Right lung (tissue), 10 donors: ENCODE measurements at places on chromosomes 1 and 21. TPM values are rescaled to one million over a fixed set of nuclear protein-coding genes. Genes with fewer than 3 reads are reported as not detected.
A peak's percentile ranks its signal among the peaks of the same experiment; 100 is the strongest.

CDC42BPA gene
- 31.8 TPM for polyA plus RNA-seq

CDC20 gene
- 30.4 TPM for polyA plus RNA-seq

OR1C1 gene
- polyA plus RNA-seq = not detected

AVPR1B gene
- polyA plus RNA-seq = 0.08 TPM

PEX10 gene
- polyA plus RNA-seq = 20.1 TPM

NUCKS1 gene
- 413 TPM for polyA plus RNA-seq

SUSD4 gene
- polyA plus RNA-seq = 23.7 TPM

AK2 gene
- polyA plus RNA-seq = 179 TPM

CD5L gene
- 0.08 TPM for polyA plus RNA-seq

RABGGTB gene
- 106 TPM for polyA plus RNA-seq

RGS4 gene
- 3.7 TPM for polyA plus RNA-seq

RGS1 gene
- polyA plus RNA-seq = 3.3 TPM

NIBAN1 gene
- polyA plus RNA-seq = 14.4 TPM

VSIG8 gene
- 0.10 TPM for polyA plus RNA-seq

AKR7A3 gene
- polyA plus RNA-seq = 1.9 TPM

GRCh38 chr1:62314454-62315350, 4.5 kb downstream of the KANK4 start:
- no peak for DNase-seq

DNA sequence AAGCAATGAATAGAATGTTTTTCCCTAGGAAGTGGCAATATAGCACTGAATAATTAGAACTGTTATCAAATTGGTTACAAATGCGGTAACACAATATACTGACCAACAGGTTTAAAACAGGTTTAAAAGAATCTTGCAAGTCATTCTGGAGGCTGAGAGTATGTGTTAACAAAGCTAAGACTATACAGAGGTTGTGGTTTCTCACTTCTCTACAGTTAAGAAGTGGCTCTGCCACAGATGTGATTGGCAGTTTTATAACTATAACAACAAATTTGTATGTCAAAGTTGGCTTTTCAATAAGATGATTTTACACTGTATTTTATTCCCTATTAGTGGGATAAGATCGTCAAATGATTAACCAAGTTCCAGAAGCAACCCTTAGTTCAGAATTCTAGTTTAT, 7.1 kb downstream of the ANGEL2 start:
- no peak for DNase-seq

GRCh38 chr21:32946654-32947053, 79.1 kb upstream of the OLIG2 start:
- no peak for DNase-seq

- DNase-seq = peak; percentile 58
Measured at GRCh38 chr1:153490272-153491051, 30.0 kb upstream of the S100A7 start.

DNA sequence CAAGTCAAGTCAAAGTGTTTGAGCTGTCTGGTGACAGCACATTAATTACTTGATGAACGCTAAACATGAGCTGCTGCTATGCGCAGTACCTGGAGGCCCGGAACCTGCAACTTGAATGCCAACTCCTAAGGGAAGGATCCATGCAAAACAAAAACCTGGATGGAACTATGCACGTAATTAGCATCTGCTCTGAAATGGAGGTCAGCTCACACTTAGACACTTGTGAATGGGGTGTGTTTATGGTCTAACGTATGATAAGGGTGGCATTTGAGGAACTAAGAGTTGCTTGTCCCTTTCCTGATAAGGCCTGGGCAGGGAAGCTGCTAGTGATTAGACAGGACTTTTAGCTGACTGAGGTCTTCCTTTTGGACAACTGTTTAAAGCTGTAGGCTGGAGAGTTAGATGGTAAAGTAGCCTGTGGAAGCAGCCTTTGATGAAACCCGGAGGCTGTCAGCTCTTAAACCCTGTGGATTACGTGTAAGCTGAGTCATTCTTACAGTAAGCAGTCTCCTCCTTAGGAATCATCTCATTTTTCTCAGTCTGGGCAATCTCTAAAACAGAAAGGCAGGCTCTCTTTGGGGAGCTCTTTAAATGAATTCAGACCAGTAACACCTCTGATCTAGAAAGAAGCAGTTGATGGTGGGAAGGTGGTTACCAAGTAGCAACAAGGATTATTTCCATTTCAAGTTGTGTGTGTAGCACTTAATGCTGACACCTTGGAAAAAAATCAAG, 6.8 kb downstream of the TENT5C start:
- DNase-seq = no peak

GRCh38 chr1:64502083-64502482, 32.2 kb downstream of the CACHD1 start:
- no peak for DNase-seq

DNA sequence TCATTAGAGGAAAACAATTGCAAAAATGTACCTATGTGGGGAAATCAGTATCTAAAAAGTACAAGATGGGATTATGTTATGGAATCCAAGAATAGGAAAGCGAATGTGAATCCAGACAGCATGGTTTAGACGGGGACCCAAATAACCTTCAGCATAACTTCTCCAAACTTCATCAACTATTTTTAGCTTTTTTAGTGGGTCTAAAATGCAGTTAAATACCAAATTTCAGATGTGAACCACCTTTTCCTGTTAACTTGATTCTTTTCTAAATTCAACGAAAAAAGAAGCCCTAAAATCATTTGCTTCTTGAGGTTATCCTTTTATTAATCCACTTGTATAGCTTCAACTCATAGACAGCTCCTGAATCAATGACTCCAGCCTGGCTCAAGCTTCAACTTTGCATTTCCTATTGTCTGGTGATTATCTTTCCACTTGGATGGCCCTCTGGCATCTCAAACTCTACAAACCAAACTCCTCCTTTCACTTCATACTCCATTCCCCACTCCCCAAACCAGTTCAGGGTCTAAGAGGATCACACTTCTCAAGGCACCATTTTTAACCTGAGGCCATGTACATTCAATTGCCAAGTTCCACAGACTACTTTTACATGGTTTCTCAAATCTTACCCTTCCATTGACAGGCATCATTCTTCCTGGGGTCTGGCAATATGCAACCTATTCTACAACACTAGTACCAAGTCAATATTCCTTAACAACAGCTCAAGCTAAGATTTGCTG, 7.4 kb downstream of the ERRFI1 start:
- no peak for DNase-seq

DNA sequence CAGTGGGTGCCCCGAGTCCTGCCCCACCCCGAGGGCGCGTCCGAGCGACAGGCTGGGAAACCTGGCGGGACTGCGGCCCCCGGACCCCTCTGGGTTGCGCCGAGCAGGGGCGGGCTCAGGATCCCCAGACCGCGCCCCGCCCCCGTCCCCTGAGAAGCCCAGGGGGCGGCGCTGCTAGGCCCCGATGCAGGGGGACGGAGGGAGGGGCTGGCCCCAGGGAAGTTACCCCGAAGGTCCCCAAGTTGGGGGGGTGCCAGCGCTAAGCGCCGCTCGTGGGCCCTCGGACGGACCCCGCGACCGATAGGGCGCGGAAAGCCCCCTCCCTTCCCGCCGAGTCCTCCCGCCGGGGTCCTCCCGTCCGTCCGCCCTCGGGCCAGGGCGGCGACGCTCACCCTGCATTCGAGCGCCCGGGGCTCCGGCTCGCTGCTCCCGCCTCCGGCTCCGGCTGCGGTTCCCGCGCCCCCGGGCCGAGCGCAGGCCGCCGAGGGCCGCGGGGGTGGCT, 414 bp downstream of the GPR153 start:
- DNase-seq = no peak

DNA sequence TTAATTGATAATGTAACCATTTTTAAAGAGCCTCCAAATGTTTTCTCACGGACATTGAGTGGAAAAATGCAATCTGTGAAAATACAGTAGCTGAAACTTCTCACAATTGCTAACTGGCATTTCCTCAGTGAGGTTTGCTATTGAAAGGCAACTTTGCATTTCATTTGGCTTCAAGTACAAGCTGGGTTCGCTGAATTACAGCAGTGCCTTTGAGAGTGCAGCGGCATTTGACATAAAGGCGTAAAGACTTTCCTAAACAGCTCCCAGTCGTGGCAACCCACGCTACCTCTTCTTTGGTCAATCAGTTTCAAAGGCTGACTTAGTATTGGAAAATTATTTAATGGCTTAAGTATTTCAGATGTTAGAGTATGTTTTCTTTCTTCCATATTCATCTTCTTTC, 39.3 kb upstream of the ZBTB18 start:
- no peak for DNase-seq

GRCh38 chr21:31145274-31145673, 107.0 kb upstream of the KRTAP19-8 start:
- peak; percentile 77 for DNase-seq

DNA sequence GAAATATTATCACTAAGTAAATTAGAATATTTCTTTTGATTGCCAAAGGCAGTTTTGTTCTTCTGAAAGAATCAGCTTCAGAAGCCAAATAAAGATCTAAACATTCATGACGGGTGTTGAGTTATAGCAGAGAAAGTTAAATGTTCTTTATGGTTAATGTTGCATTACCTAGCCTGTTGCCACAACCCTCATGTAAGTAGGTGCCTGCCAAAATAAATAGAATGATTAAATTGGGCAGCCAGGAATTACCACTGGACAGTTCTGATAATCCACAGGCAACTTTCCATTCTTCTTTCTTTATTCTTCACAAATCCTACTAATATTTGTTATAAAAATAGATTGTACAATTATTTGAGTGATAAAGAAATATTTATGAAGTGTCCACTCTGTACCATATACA, 217.9 kb upstream of the NRIP1 start:
- DNase-seq = no peak

DNA sequence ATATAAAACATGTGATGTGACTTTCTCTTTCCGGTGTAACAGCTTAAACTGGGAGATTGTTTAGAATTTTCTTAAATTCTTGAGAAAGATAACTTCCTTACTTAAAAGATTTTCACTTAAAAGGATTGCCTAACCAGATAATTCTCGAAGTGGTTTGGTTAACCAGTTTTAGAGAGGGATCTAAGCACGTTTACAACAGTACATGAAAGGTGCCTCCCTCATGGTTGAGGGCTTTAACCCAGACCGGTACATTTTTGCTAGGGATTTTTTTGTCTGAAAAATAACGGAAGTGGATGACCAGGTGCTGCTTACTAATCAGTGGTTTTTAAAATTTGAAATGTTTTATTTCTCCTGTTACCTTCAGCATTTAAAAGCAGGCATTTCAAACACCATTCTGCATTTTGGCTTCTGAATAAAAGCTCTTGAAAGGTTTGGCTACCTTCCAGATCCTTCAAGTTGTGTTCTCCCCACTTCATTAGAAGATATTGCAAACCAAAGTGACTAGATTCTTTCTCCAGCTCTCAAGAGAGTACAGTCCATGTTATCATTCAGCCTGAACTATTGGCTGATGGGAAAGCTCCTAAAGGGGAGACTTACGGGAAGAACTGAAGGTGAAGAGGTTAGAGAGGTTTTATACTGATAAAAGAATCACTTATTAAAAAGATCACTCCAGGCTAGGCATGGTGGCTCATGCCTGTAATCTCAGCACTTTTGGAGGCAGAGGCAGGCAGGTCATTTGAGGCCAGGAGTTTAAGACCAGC, 12.8 kb downstream of the S100PBP start:
- no peak for DNase-seq

GRCh38 chr1:58442114-58442513, 104.4 kb downstream of the OMA1 start:
- no peak for DNase-seq

GRCh38 chr1:86218859-86219258, 62.3 kb upstream of the COL24A1 start:
- DNase-seq = no peak

DNA sequence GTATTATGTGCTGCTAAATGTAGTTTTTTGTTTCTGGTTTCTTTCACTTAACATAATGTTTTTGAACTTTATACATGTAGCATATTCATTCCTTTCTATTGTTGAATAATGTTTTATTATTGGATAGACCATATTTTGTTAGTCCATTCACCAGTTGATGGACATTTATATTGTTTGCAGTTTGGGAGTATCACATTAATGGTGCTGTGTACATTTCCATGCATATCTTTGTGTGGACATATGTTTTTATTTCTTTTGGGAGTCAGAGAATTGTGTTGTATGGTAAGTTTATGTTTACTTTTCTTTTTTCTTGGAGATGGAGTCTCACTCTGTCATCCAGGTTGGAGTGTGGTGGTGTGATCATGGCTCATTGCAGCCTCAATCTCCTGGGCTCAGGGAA, 134.6 kb downstream of the MAST2 start:
- no peak for DNase-seq

- DNase-seq = no peak
Measured at GRCh38 chr1:65235867-65236805, 73.2 kb upstream of the DNAJC6 start.

DNA sequence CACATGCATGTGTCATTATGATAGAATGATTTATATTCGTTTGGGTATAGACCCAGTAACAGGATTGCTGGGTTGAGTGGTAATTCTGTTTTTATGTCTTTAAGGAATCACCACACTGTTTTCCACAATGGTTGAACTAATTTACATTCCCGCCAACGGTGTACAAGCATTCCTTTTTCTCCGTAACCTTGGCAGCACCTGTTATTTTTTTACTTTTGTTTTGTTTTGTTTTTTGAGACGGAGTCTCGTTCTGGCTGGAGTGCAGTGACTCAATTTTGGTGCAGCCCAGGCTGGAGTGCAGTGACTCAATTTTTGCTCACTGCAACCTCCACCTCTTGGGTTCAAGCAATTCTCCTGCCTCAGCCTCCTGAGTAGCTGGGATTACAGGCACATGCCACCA, 8.5 kb upstream of the S100B start:
- DNase-seq = no peak

DNA sequence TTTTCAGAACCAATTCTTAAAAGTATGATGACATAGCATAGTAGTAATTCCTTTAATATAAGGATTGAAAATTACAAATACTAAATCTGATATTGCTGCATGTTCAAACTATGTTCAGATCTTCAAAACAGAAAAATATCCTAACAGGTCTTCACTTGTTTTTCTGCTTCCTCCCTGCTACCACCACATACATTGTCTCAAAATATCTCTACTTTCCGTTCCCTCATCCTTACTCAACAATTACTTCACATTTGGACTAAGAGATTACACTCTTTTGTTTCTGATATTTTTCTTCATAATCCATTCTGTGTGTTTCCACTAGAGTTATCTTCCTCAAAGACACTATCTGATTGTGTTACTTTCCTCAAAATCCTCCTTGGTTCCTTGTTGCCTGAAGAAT, 125.1 kb downstream of the NEK7 start:
- no peak for DNase-seq

- no peak for DNase-seq
Measured at GRCh38 chr1:13775916-13776315, 75.9 kb downstream of the PRDM2 start.

GRCh38 chr1:227174164-227174563, 144.1 kb downstream of the CDC42BPA start:
- DNase-seq = no peak

DNA sequence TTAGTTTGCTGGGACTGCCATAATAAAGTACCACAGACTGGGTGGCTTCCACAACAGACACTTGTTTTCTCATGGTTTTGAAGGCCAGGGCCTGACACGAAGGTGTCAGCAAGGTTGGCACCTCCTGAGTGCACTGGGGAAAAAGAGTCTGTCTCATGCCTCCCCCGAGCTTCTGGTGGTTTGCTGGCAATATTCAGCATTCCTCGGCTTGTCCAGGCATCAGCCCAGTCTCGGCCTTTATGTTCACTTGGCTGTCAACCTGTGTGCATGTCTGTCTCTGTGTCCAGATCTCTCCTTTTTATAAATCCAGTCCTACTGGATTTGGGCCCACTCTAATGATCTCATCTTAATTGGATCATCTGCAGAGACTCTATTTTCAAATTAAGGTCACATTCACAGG, 72.6 kb downstream of the DOP1B start:
- DNase-seq = no peak
